B cell (primary cell): ENCODE measurements at places on chromosomes 5 and 9.

DNA sequence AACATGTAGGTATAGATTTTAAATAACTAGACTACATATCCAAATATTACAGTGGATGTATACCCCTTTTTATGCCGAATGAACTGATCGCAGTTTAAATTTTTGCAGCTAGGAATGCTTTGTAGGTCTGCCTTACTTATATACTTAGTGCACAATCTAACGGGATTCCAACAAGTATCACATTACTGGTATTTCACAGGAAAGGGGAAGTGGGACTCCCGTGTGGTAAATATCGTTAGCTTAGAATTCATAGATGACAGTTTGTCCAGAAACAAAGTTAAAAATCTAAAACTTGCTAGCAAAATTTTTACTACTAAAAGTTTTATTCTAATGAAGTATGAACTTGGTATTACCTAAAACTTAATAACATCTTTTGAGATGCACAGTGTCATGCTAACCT is 193.5 kb upstream of the TLX3 start:
- DNase-seq, result no peak

GRCh38 chr5:168341178-168341577 is 49.7 kb downstream of the WWC1 start:
- DNase-seq, result no peak

DNA sequence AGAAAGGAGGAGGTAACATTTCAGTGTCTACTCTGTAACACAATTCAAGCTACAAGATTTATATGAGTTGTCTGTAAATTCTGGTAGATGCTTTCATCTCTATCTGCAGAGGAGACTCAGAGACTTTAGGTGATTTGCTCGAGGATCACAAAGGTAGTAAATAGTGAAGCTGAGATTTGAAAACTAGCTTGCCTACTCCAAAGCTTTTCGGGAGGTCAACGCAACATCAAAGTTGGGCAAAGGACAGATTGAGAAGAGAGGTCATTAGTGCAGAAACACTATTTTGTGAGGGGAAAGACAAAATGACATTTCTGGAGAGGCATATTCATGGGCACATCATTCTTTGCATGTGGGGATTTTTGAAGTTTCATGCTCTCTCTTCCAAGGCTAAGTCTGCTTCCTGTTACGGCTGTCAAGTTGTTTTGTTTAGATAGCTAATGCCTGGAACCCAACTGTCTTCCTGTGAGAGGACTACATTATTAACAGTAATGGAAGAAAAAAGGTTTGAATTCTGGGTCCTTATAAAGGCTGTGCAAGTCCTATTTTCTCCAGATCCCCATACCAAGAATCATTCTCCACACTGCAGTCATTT is 413.5 kb upstream of the ZNF462 start:
- no peak for DNase-seq

GRCh38 chr9:101999441-101999840 is 261.0 kb upstream of the GRIN3A start:
- DNase-seq, result no peak

GRCh38 chr5:126354012-126354857 is 69.0 kb upstream of the GRAMD2B start:
- peak; percentile 20 for DNase-seq

DNA sequence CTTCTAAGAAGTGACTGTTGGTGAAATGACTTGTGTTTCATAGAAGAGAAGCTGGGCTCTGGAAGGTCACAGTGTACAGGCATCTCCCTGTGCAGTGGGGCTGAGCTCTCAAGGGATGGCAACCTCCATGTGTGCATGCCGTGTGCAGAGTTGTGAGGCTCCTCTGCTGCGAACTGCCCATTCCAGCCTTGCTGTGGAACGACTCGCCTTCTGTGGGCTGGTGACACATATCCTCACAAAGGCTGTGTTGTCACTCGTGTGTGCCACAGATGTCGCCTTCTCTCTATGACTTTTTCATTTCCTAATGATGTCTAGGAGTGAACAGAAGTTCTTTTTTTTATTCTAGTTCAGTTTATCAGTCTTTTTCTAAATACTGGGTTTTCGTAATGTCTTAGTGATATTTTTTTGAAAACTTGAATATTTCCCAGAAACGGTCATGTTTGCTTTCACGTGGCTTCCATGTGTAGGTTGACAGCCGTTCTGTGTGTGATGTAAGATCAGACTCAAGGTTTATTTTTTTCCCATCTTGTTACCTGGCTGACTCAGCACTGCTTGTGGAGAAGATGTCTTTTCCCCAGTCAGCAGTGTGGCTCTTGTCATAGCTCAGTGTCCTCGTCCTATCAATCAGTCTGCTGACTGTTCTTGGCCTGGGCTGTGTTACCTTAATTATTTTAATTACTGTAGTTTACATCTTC is 57.3 kb upstream of the CACNA1B start:
- no peak for DNase-seq

DNA sequence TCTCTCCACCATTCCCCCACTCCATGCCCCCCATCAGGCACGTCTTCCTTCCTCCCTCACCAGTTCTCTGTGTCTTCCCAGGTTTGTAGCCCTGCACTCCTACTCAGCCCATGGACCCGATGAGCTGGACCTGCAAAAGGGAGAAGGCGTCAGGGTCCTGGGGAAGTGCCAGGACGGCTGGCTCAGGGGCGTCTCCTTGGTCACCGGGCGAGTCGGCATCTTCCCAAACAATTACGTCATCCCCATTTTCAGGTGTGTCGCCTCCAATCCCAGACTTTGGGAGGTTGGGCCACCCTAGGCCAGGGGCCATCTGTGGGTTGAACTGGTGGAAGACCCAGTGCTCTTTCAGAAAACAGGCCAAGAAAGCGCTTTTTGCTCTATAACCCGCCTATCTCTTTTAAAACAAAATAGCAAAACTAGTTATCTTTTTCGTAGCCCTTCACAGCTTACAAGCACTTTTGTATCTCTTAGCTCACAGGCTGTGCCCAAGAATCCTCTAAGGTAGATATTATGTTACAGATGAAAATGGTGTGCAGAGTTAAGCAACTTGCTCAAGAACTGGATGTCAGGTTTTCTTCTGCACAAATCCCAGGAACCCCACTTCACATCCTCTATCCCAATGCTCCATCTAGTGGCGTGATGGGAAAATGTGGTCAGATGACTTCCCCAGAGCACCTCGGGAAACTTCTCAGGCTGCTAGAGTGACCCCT is 56.2 kb downstream of the PLAC8L1 start:
- DNase-seq, result no peak

DNA sequence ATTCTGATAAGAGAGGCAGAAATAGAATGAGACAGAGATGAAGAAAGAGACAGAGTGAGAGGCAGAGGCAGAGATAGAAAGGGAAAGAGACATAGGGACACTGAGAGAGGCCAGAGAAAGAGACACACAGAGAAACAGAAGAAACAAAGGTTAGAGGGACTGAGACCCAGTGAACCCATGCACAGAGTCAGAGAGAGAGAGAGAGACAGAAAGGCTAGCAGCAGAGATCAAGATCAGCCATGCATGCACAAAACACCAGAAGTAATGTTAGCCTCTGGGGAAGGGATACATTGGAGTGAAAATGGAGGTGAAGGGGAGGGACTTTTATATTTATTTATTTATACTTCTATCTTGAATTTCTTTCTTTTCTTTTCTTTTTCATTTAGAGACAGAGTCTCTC is 14.1 kb upstream of the SPARC start:
- DNase-seq, result no peak

- no peak for DNase-seq
Observed at GRCh38 chr5:179290681-179291540, 54.4 kb downstream of the ADAMTS2 start.

GRCh38 chr9:27629425-27629824 is 56.1 kb upstream of the C9orf72 start:
- DNase-seq, result no peak

DNA sequence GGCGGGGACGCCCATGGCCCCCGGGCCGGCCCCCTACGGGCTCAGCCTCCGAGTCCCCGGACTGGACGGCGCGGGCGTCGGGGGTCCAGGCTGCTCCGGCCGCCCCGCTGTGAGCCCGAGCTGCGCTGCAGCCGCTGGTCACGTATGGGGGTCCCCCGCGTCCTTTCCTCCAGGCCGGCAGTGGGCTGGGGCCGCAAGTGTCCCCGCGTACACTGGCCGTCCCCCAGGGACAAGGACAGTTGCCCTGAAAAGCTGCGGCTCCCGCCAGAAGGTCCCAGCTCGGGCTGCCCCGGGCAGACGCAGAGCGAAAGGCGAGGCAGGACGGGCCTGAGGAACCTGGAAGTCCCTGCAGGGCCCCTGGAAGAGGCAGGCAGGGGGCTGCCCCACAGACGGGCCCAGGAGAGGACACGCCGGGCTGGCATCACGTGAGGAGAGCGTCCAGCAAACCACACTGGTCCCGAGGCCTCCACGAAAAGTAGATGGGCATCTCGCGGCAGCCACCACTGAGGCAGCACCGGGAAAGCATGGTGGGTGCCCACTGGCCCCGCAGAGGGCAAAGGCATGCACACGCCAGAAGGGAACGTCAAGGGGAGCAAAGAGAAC is 3.3 kb upstream of the NKD2 start:
- DNase-seq, result no peak

DNA sequence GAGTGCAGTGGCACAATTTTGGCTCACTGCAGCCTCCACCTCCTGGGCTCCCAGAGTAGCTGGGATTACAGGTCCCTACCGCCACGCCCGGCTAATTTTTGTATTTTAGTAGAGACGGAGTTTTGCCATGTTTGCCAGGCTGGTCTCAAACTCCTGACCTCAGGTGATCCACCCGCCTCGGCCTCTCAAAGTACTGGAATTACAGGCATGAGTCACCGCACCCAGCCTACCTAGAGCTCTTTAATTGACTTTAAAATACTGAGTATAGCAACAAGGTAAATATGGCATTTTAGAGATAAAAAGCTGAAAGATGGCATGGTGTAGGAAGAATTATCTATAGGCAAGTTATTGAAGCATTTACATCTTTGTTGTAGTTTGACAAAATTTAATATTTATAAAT is 21.0 kb downstream of the APC start:
- DNase-seq, result no peak

DNA sequence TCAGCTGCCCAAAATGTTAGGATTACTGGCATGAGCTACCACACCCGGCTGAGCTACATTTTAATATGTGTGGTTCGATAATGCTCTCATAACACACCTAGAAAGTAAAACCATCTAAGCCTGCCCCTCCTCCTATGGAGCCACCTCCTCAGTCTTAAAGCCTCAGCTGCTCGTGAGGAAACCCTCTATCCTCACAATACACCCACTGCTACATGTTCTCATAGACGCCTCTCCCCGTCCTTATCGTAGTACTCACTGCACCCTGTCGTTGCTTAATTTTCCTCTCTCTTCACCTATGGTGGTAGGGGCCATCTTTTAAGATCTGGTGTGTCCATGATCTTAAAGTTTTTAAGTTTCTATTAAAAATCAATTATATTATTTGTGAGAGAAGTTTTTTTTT is 72.9 kb downstream of the RCL1 start:
- no peak for DNase-seq

DNA sequence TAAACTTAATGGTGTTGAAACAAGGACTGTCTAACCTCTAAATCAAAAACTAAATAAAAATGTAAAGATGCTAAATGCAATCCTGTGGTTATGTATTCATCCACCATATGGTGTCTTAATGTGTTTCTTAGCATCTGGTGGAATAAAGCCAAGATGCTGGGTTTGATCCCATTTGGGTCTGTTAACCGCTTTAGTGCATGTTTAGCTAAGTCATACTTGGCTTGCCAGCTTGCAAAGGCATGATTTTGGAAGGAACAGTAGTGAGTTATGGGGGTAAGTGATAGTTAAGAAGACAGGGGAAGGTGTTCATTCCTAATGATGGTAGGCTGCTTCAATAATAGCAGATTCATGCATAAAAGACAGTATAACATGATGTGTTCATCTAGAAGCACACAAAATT is 139.0 kb upstream of the SLC27A6 start:
- DNase-seq, result no peak

- peak; percentile 32 for DNase-seq
Observed at GRCh38 chr9:15104826-15105420, 194.7 kb upstream of the FREM1 start.

- DNase-seq, result no peak
Observed at GRCh38 chr5:124764992-124765611, 18.7 kb upstream of the ZNF608 start.

GRCh38 chr5:32785611-32786254 is 74.6 kb downstream of the NPR3 start:
- DNase-seq, result no peak

- peak; percentile 13 for DNase-seq
Observed at GRCh38 chr5:35230038-35230611, at the start of gene PRLR. TSS of gene PRLR (minus strand) at chr5:35230487. CDS start at chr5:35089620, 140,867 bp downstream.

GRCh38 chr5:32170303-32171151 is 3.6 kb downstream of the GOLPH3 start:
- DNase-seq, result no peak

DNA sequence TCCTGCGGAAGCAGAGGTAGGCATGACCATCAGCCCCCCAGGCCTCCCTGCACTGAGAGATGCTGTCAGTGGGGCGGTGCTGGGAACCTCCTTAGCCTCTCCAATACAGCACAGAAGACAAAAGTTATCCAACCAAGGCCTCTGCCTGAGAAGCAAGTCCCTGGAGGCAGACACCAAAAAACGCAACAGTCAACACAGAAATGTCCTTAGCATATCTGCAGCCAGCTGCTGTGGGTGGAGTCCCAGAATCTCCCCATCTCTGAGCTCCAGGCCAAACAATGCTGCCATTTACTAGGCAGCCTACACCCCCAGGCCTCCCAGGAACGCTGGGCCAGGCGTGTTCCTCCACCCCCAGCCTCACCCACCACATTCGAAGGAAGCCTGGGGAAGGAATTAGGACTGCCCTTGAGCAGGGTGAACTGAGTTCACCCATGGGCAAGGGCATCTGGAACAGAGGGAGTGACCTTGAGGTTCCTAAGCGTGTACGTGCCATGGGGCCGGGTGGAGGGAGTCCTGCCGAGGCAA is 43.7 kb downstream of the STK10 start:
- DNase-seq, result peak; percentile 23

DNA sequence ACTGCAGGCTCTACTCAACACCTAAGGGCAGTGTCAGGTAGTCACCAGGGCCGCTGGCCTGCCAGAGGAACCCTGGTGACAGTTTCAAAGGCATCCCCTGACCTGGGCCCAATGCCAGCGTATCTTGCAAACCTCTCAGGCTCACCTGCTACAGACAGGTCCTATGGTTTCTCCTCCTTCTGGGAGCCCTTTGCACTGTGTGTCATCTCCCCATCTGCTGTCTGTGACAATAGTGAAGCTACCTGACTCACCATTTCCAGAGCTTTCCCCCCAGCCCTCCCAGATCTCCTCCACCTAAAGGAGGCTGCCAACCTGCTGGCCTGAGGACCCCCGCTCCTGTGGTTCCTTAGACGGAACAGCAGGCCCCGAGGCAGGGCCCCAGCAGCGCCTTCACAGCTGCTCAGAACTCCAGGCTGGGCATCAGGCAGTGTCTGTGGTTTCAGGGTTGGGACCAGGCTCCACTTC is 203.1 kb downstream of the FSTL4 start:
- DNase-seq, result no peak

- no peak for DNase-seq
Observed at GRCh38 chr9:115992834-115993233, 160.8 kb upstream of the PAPPA start.

GRCh38 chr5:3004361-3005080 is 253.0 kb upstream of the IRX2 start:
- DNase-seq, result no peak

GRCh38 chr5:99063737-99064136 is 134.9 kb upstream of the CHD1 start:
- DNase-seq, result no peak

GRCh38 chr9:91240596-91241165 is 121.0 kb downstream of the AUH start:
- no peak for DNase-seq

GRCh38 chr9:104589626-104590025 is 9.6 kb downstream of the OR13C5 start:
- DNase-seq, result no peak
